ENCODE measurements at places on chromosomes 2 and 18.

- DNase-seq = no peak
Observed at GRCh38 chr2:113169586-113169985, 4.2 kb upstream of the PSD4 start.

GRCh38 chr2:31319406-31320175, 85.6 kb downstream of the EHD3 start:
- no peak for DNase-seq

GRCh38 chr2:231433990-231434389, 30.3 kb downstream of the NCL start:
- DNase-seq = no peak

GRCh38 chr18:9113468-9114149, 11.1 kb downstream of the NDUFV2 start:
- DNase-seq = no peak

DNA sequence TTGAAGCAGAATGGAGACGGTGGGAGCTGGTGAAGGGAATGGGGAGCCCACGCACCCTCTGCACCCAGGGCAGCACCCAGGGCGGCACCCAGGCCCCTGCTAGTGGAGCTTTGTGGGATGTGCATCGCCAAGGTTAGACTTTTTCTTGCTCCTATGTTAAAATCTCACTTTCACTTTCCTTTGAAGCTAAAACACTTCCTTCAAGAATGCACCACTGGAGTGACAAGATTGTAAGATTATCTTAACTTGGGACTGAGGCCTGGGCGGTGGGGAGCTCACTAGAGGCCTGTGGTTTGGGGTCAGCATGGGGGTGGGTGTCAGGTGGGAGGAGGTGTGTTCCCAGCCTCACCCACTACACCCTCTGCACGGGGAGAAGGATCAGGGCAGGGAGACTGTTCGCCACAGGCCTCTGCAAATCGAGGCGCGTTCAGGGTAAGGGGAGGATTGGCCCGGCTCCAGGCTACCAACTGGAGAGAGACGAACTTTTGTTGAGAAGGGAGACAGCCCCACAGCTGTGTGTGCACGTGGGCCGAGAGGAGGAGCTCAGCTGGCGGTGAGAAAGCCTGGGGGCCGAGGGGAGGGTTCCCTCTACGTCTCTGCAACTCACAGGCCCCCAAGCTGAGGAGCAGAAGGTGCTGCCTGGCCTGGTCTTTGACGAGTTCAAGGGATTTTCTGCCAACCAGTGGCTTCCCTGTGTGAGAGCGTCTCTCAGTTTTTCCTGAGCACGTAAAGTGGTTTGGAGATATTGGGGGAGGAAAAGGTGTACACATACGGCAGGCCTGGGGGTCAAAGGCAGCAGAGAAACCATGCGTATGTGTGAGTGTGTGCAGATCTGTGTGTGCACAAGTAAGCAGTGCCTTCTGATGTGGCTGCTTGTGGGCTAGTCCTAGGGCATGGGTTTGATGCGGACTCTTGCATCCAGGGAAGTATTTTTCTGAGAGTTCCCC, 147.7 kb downstream of the KLHL29 start:
- DNase-seq = peak; percentile 16

- DNase-seq = no peak
Observed at GRCh38 chr2:24881623-24882022, 38.4 kb downstream of the ADCY3 start.

GRCh38 chr2:28435241-28435640, 42.6 kb downstream of the FOSL2 start:
- DNase-seq = no peak

GRCh38 chr2:42572297-42573081, 4.1 kb downstream of the MTA3 start:
- DNase-seq = no peak
